ENCODE measurements at places on chromosomes 6 and 20. TPM values are rescaled to one million over a fixed set of nuclear protein-coding genes. Genes with fewer than 3 reads are reported as not detected.

Gene SCRT2
- 0.01 TPM for polyA plus RNA-seq

Gene OR2B6
- 0.07 TPM for polyA plus RNA-seq

DNA sequence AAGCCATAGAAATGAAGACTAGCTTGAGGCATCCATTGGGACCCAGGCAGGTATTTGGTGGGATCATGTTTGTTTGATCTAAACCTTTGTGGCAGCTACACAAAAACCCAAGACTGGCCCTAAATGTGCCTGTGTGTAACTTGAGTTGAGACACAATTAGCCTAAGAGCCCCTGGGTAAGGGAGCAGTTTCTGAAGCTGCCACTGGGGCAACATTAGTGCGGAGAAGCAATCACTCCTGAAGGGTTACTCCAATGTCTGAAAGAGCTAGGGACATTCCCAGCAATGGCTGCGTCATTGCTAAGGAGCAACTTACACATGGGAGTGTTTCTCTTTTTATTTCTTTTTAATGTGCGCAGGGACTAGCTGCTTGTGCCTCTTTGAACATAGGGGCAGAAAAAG is 67.9 kb upstream of the EEF1E1 start:
- no peak overlapping the region for H3K27ac ChIP-seq
- no peaks in the 10 kb centered on the region for H3K36me3 ChIP-seq
- H3K27me3 ChIP-seq: no peaks in the 10 kb centered on the region

DNA sequence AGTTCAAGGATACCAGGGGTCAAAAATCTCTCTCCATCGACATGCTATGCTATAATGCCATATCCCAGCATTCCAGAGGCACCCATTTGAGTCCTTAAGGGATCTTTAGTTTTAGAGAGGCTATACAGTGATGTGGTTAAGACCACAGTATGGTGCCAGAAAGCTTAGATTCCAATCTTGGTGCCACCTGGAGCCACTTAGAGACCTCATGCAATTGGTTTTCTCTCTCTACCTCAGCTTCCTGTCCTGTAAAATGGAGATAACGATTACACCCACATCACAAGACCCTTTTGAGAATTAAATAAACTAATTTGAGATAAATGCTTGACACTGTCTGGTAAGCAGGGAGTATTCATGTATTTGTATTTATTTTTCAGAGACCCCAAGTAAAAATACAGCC is 39.0 kb downstream of the PLAGL1 start:
- no peak for DNase-seq
- H3K4me1 ChIP-seq: peaks cover 10% of the 10 kb centered on the region
- H3K27me3 ChIP-seq: no peaks in the 10 kb centered on the region
- H3K36me3 ChIP-seq: peaks cover 23% of the 10 kb centered on the region
- no peak overlapping the region for H3K4me3 ChIP-seq

- no peak overlapping the region for H3K27ac ChIP-seq
- H3K4me3 ChIP-seq: no peak overlapping the region
- H3K27me3 ChIP-seq: peaks cover 4% of the 10 kb centered on the region
- peaks cover 2% of the 10 kb centered on the region for H3K4me1 ChIP-seq
- no peaks in the 10 kb centered on the region for H3K36me3 ChIP-seq
Observed at GRCh38 chr20:45461225-45461624, 8.3 kb upstream of the WFDC2 start.
